Fibroblast of villous mesenchyme (primary cell): ENCODE measurements at places on chromosomes 1 and 21.

DNA sequence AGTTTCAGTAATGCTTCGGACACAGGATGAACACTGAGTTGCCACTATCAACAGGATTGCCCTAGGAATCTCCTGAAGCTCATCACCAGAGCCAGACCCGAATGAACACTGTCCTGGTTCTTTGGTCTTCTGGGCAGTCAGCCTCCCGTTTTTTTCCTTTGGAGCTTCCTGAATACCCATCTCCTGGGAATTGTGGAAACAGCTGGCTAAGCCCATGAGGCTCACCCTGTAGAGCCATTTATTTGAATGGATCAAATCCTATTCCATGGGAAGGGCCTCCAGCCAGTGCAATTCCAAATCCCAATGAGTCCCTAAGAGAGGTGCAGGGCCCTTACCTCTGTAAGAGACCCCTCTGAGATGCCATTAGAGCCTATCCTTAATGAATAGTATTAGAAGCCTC, 5.9 kb downstream of the RCSD1 start:
- no peak for DNase-seq

DNA sequence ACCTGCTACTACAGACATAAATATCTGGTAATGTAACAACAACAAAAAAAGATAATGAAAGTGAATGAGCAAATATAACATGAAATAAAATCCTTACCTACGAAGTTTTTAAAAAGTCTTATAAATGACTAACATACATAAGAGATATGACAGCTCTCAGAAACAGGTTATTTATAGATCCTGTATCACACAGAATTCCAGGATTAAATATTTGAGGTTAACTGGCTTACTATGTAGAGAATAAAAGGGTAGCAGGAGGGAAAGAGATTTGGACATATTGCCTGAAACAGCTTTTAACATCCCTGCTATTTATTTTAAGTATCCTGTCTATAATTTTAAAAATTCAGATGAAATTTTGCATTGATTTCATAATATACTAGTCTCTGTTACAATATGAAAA, 16.3 kb downstream of the MYSM1 start:
- DNase-seq, result no peak

GRCh38 chr1:42456754-42457089, 379 bp downstream of the PPCS start:
- peak; percentile 67 for DNase-seq

- peak; percentile 77 for DNase-seq
Observed at GRCh38 chr1:66300972-66301451, 232.9 kb upstream of the SGIP1 start.

GRCh38 chr1:106960412-106960811, 96.1 kb upstream of the PRMT6 start:
- DNase-seq, result no peak

DNA sequence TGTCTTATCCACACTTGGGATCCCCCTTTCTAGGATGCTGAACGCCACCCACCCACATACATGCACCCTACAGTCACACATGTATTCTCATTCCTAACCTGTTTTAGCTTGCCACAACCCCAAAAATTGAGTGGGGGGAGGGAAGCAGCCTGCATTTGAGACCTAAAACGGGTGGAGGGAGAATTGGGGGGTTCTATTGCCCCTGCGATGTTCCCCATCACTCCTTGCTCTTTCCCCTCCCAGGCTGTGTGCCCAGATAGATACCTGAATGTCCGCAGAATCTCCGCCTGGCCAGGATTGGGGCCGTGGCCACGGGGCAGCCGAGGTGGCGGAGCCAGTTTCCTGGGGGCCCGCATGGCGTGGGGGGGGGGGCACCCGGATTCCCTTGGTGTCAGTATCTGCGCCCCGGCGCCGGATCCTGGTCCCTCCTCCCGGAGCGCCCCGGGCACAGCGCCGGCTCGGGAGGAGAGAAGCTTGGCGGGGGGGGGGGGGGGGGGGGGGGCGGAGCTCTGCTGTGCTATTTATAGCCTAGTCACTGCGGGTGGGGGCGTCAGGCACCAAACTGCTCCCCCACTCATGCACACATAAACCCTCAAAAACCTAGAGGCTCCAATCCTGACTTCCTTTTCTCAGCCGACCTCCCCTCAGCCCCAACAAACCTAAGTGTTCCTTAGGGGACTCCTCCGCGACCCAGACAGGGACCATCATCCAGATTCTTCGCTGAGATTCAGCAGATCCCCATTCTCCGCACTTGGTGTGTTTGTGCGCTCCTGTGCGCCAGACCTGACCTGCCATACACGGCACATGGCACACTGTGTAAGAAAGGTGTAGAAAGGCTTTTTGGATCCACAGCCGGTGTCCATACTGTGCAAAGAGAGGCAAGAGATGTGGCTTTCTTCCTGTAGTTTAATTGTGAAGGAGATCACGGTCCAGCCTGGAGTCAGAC, 1.9 kb downstream of the ANKRD34A start:
- no peak for DNase-seq

GRCh38 chr1:231879296-231879695, 252.7 kb downstream of the DISC1 start:
- DNase-seq, result no peak

GRCh38 chr1:115057661-115058254, 28.1 kb downstream of the TSHB start:
- no peak for DNase-seq

- no peak for DNase-seq
Observed at GRCh38 chr1:15757016-15757543, 1.5 kb upstream of the FBLIM1 start.

GRCh38 chr1:15937706-15938168, 38.2 kb downstream of the ZBTB17 start:
- no peak for DNase-seq

- DNase-seq, result peak; percentile 67
Observed at GRCh38 chr1:246971090-246971721, 36.7 kb downstream of the ZNF695 start.

DNA sequence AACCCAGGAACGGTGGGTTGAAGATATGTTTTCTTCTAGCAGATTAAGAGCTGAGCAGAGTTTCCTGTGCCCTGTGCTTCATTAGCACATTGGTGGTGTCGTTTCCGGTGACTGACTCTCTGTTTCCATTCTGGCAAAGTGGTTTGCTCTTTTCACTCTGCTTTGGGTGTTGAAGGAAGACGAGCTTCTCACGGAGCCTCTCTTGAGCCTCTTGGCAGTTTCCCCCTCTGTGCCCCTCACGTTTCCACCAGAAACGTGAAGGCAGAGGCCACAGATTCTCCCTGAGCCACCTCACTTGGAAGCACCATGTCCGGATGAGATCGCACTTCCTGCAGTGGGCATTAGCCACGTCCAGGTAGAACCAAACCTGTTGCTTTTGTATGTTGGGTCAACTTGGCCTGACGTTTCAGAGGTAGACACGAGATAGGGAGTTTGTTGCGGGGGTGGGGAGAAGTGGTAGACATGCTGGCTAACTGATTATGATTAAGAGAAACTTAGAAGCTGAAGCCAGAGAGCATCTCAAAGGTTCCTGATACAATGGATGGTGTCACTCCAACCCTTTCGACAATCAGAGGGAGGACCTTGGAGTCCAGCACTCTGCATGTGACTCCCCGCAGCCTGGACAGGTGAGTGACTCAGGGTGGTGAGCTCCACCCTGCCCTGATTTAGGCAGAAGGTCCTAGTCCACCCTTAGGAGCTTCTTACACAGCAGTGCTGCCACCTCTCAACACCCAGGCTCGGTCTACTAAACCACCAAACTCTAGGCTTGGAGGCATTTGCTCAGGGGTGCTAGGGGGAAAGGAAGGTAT, at the start of gene LAX1:
TSS of gene LAX1 (plus strand) at position 155 of the 809 bp plus-strand sequence. CDS start at position 538, 383 bp downstream.
- DNase-seq, result no peak

- peak; percentile 76 for DNase-seq
Observed at GRCh38 chr1:92951141-92951582, 10.1 kb downstream of the DIPK1A start.

DNA sequence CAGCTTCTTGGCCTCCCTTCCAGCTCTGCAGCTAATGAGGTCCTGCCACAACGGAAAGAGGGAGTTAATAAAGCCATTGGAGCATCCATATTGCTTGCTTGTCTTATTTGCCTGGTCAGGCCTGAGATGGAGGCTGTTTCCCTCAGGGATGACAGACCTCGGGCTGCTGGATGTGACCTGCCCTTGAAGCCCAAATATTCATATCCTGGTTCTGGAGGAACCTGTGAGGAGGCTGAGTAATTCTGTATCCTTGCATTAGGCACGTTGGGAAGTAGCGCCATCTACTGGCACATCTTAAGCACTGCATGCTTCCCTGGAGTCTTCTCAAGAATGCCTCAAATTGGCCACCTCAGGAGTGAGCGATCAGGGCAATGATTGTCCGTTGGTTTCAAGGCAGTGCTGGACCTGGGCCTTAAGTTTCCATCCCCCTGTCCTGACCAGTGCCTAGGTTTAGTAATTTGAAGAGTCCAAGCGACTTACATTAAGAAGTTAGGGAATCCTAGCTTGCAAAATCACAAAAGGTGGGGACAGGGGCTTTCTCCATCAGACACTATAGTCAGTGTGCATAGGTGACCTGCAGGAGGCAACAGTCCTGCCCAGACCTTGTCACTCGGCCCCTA, 13.8 kb upstream of the NASP start:
- peak; percentile 79 for DNase-seq

DNA sequence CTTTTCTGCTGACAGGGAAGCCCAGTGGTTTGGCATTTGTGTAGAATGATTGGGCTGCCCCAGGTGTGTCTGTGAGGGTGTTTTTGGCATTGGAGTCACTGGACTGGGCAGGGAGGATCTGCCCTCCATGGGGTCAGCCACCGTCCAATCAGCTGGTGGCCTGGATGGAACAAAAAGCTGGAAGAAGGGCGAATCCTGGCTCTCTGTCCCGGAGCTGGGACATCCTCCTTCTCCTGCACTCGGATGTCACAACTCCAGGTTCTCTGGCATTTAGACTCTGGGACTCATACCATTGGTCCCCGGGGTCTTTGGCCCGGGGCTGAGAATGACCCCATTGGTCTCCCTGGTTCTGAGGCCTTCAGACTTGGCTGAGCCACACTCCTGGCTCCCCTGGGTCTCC, 11.2 kb downstream of the SPSB1 start:
- DNase-seq, result no peak

- peak; percentile 7 for DNase-seq
Observed at GRCh38 chr1:222310836-222311235, 237.1 kb downstream of the HHIPL2 start.

- no peak for DNase-seq
Observed at GRCh38 chr1:214014730-214015129, 27.0 kb downstream of the PROX1 start.

DNA sequence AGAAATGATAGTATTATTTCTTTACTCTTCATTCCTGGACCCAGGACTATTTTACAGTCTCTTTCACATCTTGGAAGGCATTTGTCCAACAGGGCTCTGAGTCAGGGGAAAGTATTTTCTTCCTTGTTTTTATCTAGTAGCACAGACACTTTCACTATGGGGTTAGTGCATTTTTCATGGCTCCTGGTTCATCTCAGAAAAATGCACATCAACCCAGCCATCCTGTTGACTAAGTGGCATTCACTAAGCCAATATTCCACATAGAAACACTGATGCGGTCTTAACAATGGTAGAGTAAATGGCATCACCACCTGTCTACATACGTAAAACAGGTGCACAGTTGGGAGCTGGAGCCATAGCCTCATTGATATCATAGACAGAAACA, 87.4 kb upstream of the C1orf21 start:
- peak; percentile 85 for DNase-seq

DNA sequence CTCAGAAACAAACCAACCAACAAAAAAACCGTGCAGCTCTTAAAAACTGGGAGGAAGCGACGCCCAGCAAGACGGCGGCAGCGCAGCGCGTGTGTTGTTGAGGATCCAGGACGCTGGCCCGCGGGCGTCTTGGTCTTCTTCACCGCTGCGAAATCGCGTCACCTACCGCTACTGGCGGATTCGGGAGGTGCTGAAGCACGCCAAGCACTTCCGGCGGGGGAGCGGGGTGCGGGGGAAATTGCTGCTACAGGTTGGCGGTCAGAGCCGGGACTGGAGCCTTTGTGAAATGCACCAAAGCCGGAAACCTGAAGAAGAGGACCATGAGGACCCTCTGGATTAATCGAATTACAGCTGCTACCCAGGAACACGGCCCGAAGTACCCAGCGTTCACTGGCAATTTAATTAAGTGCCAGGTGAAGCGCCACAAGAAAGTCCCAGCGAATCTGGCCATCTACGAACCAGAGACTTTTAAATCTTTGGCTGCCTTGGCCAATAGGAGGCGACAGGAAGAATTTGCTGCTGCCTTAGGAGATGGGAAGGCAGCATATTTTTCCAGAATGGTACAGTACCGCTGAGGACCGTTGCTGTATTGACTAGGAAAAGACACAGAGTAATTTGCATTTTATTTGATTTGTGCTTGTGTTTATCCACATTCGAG, 11.9 kb upstream of the RIPPLY3 start:
- no peak for DNase-seq

GRCh38 chr1:19775317-19775716, 24.4 kb downstream of the TMCO4 start:
- DNase-seq, result no peak

DNA sequence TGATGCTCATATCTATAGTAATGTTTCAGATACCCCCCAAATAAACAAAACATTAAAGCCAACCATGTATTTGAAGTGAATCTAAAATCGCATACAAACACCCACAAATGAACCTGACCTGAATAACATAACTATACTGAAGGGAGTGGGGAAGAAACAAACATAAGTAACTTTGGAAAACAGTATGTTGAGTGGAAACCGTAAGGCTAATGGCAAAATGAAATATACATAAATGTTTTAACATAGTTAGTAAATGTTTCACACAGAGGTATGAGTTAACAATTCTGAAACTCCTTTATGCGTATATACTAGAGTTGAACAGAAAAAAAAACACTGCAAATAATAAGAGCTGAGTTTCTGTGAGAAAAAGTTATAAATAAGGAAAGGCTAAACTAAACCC, 125.6 kb downstream of the ACBD6 start:
- DNase-seq, result no peak

GRCh38 chr1:117077267-117077666, 17.1 kb downstream of the TTF2 start:
- DNase-seq, result peak; percentile 69
